ENCODE measurements at places on chromosomes 6 and 20.

- no peak for DNase-seq
Measured at GRCh38 chr6:138537106-138537505, 37.8 kb upstream of the NHSL1 start.

- no peak for DNase-seq
Measured at GRCh38 chr6:164037171-164037870, 622.8 kb downstream of the QKI start.

GRCh38 chr6:20197251-20197650 lies 15.0 kb downstream of the MBOAT1 start:
- DNase-seq: no peak

- DNase-seq: peak; percentile 53
Measured at GRCh38 chr6:32785781-32786533, 22.6 kb upstream of the HLA-DQB2 start.

DNA sequence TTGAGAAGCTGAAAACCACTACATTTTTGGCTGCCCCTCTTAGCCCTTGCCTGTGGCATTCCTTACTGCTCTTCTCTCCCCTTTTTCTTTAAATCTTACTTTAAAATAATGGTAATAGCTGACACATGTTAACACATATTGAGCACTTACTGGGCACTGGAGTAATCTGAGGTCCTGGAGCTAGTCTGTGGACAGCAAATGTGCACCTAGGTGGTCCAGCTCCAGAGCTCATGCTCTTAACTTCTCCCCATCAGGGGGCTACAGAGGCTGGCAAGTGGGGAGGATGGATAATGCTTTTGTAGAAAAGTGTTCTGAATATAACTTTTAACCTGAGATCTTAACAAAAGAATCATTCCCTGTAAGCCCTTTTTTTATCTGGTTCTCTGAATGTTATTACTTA lies 74.8 kb downstream of the ADGRB3 start:
- no peak for DNase-seq

DNA sequence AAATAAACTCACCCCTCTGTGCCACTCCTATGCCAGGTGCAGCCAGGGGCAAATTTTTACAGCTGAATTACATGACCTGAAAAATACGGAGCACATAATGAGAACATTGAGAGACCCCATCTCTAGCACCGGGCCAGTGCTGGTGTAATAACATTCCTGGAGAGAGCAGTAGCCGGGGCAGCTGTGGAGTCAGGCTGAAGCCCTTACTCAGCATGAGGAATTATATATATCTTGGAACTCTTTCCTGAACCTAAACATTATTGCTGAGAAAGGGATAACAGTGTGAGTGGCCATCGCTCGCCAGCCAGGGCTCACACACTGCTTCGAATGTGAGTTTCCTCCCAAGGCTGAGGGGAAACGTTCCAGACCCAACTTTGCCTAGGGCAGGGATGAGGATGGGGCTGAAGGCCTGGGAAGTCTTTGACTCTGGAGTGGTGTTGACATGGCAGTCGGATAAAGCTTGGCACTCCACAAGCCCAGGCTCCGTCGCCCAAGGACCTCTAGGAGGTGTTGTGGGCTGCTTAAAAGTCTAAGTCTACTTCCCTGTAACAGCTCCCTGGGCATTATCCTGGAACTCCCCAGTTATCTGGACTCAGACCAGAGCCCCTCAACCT lies 269.8 kb downstream of the CDC5L start:
- DNase-seq: no peak

- no peak for DNase-seq
Measured at GRCh38 chr6:48641544-48641943, 530.5 kb upstream of the PTCHD4 start.

- no peak for DNase-seq
Measured at GRCh38 chr6:121865811-121866210, 430.4 kb downstream of the GJA1 start.

DNA sequence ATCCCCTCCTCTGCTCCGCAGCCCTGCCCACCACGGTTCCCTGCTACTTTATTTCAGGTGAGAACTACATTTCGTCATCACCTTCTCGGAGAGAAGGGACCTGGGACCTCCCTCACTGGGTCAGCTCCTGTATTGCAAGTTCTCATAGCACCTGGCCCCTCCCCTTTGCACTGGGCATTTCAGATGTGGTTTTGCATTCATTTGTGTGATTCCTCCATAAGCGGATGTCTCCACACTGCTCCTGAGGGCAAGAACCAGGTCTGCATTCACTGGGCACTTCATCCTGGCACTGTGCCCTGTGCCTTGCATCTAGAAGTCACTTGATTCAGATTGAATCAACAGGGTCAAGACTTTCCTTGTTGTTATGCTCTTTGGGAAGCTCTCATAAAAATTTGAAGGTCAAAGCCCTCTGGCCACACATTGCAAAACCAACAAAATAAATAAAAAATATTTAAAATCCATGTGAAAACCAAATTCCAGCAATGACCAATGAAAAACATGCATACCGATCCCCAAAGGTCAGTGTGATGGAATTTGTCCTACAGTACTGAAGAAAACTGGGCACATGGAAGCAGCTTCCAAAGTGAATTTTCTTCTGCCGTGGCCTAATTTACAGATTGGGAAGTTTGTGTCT lies 89.1 kb upstream of the F13A1 start:
- no peak for DNase-seq

GRCh38 chr6:138422861-138423260 lies 18.8 kb downstream of the HEBP2 start:
- no peak for DNase-seq

DNA sequence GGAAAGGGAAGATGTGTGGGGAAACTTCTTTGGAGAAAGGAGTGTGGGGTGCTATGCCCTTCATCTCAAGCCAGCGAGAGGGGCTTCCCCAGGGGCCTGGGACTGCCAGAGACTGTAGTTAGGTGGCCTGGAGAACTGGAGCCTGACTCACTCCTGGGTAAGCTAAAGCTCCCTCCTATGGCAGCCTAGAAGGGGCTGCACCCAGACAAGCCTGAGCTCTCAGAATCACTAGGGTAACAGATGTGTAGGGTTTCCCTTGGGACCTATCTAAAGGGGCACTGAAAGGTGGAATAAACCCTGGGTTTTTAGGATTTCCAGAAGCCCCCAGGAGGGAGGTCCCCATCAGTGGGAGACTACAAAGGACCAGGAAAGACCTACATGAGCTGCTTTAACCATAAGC lies 1.6 kb upstream of the ARMC2 start:
- DNase-seq: no peak

GRCh38 chr6:111838749-111839484 lies 34.3 kb downstream of the FYN start:
- DNase-seq: peak; percentile 41

GRCh38 chr6:167739721-167740475 lies 86.8 kb upstream of the AFDN start:
- DNase-seq: no peak

DNA sequence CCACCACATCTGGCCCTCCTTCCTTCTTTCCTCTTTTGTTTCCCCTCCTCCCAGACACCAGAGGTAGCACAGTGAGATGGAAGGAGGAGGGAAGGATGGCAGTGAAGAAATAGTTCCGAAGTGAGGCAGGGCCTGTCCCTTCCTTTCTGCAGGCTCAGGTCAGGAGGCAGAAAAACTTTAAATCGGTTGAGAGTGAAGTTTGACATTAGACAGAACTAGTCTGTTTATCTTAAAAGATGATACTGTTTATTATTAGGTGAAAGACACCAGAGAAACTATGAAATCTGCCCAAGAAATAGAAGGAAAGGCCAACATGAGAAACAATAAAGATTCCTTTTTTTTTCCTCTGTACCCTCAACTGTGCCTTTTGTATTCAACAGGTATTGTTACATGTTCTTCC lies 670.3 kb downstream of the UTRN start:
- no peak for DNase-seq

DNA sequence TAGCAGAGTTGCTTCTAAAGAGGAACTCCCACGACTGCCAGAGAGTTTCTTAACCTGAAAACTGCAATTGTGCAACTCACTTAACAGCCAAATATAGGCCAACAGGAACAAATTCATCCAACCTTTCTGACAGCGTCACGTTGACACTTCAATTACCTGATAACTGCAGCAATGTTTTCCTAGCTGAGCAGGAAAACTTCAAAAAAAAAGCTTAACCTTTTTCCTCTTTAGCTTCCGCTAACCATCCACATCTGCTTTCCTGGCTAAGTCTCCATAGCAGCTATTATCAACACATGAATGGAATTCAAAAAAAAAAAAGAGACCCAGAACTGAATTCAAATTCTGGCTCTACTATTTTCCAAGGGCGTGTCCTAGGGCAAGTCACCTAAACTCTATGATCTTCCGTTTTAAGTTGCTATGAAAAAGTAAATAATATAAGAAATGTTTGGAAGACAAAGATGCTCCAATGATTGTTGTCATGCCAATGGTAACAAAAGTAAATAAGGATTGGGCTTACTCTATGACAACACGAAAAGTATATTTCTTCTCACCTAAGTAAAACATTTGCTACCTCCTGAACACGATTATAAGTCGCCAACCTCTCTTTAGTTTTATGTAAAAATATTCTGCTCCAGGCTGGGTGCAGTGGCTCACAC lies 524.6 kb upstream of the JARID2 start:
- DNase-seq: no peak

- DNase-seq: no peak
Measured at GRCh38 chr6:75926293-75927168, 145.9 kb downstream of the IMPG1 start.

- no peak for DNase-seq
Measured at GRCh38 chr20:57893366-57893999, 183.7 kb upstream of the PMEPA1 start.

DNA sequence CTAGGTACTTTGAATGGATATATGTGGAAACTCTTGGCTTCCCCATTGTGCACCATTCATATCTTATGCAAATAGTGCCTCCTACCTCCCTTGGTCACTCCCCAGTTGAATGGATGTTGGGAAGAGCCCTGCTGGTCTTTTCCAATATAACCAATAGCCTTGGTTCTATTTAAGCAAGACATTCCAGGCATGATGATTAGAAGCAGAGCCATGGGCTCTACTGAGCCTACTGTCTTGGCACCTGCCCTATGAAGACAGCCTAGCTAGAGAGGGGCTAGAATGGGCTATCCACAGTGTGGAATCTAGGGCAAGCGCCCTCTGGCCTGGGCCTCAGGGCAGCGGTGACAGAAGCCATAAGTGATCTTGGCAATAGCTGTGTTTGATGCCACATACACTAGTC lies 15.6 kb downstream of the SLC17A1 start:
- no peak for DNase-seq

DNA sequence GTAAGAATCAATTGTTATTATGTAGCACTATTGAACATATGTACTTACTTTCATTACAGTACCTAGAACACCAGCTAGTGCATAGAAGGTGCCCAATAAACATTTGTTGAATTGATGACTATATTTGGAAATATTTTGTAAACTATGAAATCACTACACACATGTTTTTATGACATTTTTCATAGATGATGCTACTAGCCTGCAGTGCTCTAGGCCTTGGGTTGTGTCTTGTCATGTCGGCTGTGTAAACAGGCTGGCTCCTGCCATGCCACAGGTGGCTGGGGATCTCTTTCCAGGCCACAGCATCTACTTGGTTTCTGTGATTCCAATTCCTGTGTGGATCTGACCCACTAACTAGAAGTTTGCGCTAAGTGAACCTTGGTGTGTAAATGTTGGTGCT lies 43.3 kb upstream of the EDN1 start:
- DNase-seq: no peak

DNA sequence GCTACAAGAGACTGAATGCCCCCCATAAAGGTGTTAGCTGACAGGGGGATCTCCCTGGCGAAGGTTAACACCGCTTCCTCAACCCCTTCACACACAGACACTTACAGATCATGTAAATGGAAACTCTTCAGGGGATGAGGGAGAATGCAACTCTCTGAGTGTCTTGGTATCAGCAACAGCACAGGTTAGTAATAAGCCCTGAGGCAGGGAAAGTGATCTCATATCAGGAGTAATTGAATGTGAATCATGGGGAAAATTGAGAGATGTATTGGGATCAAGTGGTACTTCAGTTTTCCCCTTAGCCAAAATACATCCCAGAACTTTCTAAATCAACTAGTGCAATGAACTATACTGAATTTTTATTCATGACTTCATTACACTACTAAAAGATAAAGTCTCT lies 23.8 kb downstream of the OR2J3 start:
- DNase-seq: no peak

DNA sequence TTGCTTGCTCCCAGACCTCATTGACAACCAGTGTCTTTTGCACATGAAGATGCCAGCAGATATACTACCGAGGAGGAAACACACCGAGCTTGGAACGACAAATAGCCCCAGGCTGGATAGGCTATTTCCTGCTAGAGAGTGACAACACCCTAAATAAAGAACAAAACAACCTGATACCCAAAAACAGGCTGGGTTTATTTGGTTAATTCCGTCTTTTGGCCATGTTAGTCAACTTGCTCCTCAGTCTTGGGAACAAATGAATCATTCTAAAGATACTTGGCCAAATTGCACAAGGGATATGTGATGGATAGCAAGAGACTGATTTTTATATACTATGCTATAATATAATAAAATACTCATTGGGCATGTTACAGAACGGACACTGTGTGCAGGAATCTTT lies 11.5 kb upstream of the MUC22 start:
- DNase-seq: no peak

- no peak for DNase-seq
Measured at GRCh38 chr20:34791289-34792020, 34.0 kb downstream of the NCOA6 start.

DNA sequence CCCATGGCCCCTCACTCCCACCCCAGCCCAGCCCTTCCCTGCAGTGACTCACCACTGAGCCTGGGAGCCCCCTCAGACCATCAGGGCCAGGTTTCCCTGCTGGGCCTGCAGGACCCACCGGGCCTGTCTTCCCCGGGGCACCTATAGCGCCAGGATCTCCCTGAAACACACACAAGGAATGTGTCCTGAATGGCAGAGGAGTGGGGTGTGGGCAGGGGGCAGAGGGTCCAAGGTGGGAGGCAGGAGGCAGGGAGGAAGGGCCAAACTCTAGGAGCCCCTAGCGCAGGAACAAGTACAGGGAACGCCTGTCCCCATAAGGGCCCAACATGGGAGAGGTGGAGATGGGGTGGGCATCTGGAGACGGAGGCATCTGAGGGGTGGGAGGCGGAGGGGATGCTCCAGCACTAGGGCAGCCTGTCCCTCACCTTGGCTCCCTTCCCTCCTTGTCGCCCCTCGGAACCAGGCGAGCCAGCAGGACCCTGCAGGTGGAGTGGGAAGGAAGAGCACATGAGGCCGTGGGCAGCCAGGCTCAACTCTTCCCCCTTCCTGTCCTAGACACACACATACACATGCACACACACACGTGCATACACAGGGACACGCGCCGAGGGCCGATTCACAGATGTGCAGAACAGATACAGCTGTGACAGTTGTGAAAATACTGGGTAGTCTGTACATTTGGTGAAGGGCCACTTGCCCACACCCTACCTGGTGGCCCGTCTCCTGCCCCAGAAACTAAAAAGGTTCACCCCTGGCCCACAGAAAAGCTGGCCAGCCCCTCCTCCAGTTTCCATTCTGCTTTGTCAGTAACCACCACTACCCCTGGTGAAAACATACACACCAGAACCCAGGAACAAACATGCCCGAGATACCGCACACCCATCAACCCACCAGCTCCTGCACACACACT lies 24.6 kb downstream of the COL11A2 start:
- no peak for DNase-seq

- DNase-seq: no peak
Measured at GRCh38 chr20:18774207-18774606, 39.4 kb upstream of the SCP2D1 start.

Measured in activated CD4-positive, alpha-beta T cell treated with anti-CD3 and anti-CD28 coated beads, Interleukin-2, amount 10 ng/mL, durations not matched to agents 7 days and 5 days (primary cell).